ENCODE measurements at places on chromosomes 6 and 20.

DNA sequence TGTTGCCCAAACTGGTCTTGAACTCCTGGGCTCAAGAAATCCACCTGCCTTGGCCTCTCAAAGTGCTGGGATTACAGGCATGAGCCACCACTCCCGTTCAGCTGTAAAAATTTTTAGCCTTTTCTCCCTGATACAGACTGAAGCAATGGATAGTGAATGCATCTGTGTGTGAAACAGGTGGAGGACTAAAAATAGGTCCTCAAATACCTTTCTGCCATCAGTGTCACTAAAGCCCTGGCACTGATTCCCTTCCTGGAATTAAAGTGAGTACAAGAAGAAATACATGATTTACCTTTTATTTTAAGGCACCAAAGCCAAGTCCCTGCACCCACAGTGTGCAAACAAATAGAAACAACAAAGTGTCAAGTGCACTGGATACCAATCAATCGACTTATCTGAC is 25.1 kb downstream of the TULP4 start:
- no peak for DNase-seq

DNA sequence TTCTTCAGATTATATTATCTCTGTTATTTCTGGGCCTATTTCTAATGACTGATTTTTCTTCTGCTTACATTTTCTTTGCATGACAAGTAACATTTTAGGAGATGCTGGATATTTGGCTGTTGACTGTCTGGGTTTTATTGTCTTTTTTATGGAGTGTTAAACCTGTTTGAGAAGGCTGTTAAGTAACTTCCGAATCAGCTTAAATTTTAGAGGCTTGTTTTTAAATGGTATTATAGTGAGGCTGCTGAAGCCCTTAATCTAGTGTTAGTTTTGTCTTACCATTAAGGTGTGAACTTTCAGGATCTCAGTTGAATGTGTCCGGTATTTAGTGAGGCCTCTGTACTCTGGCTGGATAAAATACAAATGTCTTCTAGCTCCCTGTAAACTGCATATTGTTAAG is 109.8 kb downstream of the EYA4 start:
- no peak for DNase-seq

- no peak for DNase-seq
Observed at GRCh38 chr6:170025341-170025911, 265.5 kb downstream of the DLL1 start.

GRCh38 chr6:89254569-89254968 is 37.4 kb upstream of the GABRR1 start:
- DNase-seq = no peak

DNA sequence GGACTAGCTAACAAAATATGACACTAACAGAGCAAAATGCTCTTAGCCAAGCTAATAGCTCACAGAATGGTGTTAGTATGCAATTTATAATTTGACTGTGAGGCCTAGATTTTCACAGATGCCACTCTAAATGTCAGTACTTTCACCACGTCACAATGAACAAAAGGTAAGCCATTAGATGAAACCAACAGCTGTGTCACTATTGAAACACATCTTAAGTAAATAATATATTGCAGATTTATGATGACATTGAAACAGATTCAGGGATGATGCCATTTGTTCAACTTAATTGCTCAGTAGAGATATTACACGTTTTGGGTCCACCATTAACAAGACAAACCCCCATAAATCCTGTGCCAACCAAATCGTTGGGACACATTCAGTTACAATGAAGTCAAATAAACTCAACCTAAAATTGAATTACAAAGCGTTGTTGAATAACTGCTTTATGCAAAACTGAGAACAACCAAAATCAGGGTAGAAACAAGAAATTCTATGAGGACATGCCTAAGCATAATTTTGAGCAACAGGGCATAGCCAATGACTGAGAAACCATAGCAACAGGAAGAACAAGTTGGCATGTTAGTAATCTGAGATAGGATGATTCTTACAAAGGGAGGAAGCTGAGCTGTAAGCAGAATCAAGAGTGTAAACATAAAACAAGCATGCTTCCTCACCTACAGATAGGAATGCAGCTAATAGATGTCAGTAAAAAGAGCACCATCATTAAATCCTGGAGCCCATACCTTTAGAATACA is 85.6 kb upstream of the KHDRBS2 start:
- DNase-seq = no peak

GRCh38 chr6:41037107-41037900 is 1.7 kb downstream of the UNC5CL start:
- no peak for DNase-seq

DNA sequence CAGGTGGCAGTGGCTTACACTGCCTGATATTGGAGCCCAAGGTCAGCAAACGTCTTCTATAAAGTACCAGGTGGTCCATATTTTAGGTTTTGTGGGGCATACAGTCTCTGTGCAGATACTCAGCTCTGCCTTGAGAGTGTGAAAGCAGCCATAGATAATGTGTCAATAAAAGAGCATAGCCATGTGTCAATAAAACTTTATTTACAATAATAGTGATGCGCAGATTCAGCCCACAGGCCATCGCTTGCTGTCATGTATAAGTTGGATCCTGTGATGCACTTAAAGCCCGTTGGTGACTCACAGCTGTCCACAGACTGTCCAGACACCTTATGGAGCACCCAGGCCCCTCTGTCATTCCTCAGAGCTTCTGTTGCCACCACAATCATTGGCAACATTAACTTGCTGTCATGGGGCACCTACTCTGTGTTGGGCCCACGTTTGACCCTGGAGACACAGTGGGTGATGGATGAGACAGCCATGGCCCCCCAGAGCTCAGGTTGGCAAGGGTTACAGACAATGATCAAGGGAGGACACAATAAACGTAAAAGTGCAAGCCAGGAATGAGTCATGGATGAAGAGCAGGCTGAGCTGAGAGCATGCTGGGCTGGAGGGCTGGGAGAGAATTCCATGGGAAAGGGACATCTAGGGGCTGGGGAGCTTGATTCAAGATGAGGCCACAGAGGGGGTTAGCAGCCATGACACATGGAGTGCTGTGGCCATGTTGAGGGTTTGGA is 173.6 kb downstream of the TAF4 start:
- DNase-seq = no peak

DNA sequence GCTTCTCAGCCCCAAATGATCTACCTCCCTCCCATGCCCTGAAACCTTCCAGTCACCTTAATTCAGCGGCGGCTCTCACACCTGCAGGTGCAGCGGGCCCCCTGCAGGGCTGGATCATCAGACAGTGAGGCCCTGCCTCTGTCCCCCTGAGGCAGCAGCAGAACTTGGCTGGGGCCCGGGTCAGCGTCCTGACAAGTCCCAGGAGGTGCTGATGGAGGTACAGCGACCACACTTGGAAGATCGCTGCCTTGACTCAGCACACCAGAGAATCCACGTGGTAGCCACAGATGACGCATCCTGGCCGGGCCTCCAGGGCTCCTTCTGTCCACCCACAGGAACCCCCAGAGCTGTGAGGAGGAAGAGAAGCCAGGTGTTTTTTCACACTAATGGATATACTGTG is 116.4 kb upstream of the THBS2 start:
- DNase-seq = no peak

DNA sequence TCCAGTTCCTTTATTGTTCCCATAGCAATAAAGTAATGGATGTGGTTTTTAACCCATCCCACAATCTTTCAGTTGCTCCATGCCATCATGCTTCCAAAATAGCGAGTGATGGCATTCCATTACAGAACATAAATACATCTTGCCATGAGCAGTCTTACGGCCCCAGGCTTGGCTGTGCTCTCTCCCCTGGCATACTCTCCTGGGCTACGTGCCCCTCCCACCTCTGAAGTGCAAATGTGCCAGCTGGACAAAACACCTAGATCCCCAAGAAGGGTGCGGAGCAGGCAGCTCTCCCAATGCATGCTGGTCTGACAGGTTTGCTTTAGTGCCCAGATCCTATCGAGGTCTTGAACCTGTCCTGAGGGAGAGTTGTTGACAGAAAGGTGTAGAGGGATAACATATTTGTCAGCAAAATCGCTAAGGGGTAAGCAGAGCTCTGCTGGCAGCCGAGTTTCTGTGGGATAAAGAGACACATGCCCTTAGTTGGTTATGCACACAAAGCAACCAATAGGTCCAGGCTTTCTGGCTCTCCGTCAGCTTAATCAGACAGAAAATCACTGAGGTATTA is 43.9 kb upstream of the PAX1 start:
- no peak for DNase-seq

DNA sequence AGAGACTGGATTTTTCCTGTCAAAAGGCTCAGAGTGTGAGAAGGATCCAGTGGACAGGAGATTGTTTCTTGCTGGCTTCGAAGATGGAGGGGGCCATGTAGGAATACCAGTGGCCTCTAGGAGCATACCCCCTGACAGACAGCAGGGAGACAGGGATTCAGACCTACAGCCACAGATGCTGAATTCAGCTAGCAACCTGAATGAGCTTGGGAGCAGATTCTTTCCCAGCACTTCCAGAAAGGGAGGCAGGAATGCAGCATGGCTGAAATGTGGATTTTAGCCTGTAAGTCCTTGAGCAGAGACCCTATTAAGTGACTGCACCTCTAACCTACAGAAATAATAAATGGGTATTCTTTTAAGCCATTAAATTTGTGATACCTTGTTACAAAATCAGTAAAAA is 44.6 kb downstream of the STXBP5 start:
- no peak for DNase-seq

- DNase-seq = no peak
Observed at GRCh38 chr6:87683890-87684289, 18.1 kb downstream of the AKIRIN2 start.

- DNase-seq = no peak
Observed at GRCh38 chr6:132107896-132108295, 156.7 kb upstream of the CCN2 start.

DNA sequence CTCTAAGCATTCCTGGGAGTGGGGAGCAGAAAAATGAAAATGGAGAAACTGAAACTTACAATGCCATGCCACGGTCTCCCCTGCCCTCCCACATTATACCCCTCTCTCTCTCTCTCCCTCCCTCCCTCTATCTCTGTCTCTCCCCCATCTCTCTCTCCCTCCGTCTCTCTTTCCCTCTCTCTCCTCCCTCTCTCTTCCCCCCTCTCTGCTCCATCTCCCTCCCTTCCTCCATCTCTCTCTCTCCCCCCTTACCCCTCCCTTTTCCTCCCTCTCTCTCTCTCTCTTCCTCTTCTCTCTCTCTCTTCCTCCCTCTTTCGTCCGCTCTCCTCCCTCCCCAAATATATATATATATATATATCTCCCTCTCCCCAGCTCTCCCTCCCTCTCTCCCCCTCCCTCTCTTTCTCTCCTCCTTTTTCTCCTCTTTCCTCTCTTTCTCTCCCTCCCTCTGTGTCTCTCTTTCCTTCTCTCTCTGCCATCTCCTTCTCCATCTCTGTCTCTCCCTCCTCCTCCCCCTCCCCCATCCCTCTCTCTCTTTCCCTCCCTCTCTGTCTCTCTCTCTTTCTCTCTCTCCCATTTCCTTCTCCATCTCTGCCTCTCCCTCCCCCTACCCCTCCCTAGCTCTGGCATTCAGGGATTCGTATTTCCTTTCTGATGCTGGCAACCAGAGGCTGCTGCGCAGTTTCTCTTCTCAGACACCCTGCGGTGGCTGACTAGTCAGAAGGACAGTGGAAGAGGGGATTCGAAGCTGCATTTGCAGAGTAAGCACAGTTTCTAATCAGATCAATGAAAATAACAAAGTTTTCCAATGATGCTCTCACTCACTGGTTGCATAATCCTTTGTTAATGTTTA is 13.9 kb upstream of the VAPB start:
- DNase-seq = no peak

DNA sequence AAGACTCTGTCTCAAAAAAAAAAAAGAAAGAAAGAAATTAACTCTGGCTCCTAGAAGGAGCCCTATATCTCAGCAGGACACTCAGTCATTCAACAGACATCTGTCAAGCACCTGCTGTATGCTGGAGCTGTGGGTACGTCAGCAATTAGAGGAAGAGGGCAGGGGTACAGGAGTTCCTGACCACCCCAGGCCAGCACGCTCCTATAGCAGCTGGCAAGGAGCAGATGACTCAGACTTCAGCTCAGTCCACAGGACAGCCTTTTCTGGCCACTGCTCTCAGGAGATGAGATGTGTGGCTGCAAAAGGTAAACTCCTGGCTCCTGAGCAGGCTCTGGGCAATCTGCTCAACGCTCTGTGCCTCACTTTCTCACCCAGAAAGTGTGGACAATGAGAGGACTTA is 1.7 kb upstream of the RTEL1 start:
- no peak for DNase-seq

DNA sequence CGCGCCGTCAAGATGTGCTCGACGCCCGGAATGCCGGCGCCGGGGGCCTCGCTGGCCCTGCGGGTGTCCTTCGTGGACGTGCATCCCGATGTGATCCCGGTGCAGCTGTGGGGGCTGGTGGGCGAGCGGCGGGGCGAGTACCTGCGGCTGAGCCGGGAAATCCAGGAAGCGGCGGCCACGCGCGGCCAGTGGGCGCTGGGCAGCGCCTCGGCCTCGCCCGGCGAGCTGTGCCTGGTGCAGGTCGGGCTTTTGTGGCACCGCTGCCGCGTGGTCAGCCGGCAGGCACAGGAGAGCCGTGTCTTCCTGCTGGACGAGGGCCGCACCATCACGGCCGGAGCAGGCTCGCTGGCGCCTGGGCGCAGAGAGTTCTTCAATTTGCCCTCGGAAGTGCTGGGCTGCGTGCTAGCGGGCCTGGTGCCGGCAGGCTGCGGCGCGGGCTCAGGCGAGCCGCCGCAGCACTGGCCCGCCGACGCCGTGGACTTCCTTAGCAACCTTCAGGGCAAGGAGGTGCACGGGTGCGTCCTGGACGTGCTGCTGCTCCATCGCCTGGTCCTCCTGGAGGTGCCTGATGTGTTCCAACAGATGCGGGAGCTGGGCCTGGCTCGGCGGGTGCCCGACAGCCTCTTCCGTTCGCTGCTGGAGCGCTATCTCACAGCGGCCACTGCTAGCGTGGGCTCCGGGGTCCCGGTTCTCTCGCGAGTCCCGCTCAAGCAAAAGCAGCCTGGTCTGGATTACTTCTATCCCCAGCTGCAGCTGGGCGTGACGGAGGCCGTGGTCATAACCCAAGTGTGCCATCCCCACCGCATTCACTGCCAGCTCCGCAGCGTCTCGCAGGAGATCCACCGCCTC is 656 bp downstream of the TDRD6 start:
- DNase-seq = no peak

DNA sequence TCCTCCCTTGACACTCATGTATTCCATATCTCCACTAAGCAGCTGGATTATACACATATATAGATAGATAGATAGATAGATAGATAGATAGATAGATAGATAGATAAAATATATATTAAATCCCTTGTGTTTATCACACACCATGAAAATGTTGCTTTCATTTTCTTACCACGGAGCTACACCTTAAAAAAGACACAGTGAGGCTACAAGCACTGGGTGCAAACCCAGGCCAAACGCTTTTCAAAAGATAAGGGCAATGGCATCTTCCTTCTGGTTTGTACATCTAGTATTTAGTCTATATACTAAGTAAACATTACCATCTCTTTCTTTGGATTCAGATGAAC is 377.1 kb downstream of the ESR1 start:
- no peak for DNase-seq

All from activated CD4-positive, alpha-beta memory T cell treated with anti-CD3 and anti-CD28 coated beads for 36 hours (primary cell).